Breast epithelium (tissue), 4 donors: ENCODE measurements at places on chromosomes 11 and 22. TPM values are rescaled to one million over a fixed set of nuclear protein-coding genes. Genes with fewer than 3 reads are reported as not detected.

DNA sequence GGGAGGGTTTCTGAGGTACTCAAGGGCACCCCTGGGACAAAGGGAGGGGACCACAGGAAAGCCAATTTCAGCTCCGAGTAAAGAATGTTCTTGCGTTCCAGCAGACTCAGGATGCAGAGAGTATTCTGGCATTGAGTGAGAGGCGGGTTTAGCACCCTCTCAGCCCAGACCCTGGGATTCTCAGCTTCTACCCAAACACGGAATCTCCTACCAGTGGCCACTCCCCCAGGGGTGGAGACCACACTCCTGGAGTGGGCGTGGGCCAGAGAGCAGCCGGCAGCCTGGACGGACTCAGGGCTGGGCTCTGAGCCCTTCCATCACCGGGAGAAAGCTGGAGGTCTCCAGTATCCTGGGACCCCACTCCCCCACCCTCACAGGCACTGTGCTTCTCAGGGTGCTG is 26.1 kb upstream of the TTLL12 start:
- no peak overlapping the region for H3K4me3 ChIP-seq
- DNase-seq, result no peak
- no peaks in the 10 kb centered on the region for H3K36me3 ChIP-seq

DNA sequence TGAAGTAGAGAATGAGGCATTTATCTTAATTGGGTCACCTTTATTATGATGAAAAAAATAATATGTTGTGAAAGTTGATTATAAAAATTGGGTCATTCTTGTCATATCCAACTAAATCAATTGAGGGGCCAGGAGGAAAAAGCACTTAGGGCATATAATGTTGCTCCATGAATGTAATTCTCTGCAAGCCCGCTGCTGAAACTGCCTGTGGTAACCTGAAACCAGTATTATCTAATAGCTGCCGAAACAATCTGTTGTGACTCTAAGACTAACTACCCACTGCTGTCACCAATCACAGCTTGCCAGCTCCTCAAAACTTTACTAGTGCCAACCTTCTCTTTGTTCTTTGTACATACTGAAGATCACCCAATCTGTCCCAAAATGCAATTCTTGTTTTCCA is 115.8 kb downstream of the ATG16L2 start:
- no peaks in the 10 kb centered on the region for H3K36me3 ChIP-seq
- no peaks in the 10 kb centered on the region for H3K4me1 ChIP-seq
- no peak overlapping the region for H3K4me3 ChIP-seq
- no peaks in the 10 kb centered on the region for H3K27me3 ChIP-seq
- no peak overlapping the region for H3K27ac ChIP-seq

GRCh38 chr11:115806056-115806455 is 301.8 kb upstream of the CADM1 start:
- no peak for DNase-seq
- H3K36me3 ChIP-seq, result no peaks in the 10 kb centered on the region
- H3K4me3 ChIP-seq, result no peak overlapping the region
- H3K27ac ChIP-seq, result no peak overlapping the region
- no peaks in the 10 kb centered on the region for H3K27me3 ChIP-seq

DNA sequence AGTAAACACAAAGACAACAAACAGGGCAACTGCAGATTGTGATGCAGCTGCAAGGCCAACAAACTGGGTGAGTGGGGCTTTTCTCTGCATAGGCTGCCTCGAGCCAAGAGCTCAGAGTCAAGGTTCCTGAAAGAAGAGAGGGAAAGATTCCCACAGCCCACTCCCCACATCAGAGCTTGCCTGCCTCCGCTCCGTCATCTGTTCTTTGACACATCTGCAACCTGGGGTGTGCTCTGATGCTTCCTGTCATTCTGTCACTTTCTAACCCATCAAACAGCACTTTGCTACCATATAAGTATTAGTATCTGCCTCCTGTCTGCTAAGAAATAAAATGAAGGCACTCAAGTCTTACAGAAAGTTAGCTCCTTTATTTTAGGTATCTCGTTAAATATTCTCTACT is 46.9 kb downstream of the C22orf31 start:
- no peaks in the 10 kb centered on the region for H3K36me3 ChIP-seq
- no peaks in the 10 kb centered on the region for H3K27me3 ChIP-seq
- H3K4me1 ChIP-seq, result no peaks in the 10 kb centered on the region
- no peak overlapping the region for H3K4me3 ChIP-seq
- H3K27ac ChIP-seq, result no peak overlapping the region
- DNase-seq, result no peak

DNA sequence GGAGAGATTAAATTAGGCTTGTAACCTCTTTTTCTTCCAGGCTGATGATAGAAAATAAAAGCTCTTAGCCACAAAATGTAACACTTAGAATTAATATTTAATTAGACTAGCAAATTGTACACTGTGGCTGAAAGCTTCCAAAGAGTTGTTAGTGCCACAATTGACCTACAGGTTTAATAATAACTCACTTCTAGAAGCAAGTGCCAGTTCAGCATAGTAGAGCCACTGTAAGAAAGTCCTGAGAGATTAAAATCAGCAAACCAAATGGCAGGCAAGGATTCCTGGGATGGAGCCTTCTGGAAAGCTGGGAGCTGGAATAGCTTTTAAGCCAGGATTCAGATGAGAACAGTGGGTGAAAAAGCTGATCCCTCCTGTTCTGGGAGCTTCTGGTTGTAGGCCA is 131.0 kb downstream of the ELP4 start:
- H3K27me3 ChIP-seq, result no peaks in the 10 kb centered on the region
- no peaks in the 10 kb centered on the region for H3K36me3 ChIP-seq
- no peak overlapping the region for H3K27ac ChIP-seq
- no peak overlapping the region for H3K4me3 ChIP-seq

DNA sequence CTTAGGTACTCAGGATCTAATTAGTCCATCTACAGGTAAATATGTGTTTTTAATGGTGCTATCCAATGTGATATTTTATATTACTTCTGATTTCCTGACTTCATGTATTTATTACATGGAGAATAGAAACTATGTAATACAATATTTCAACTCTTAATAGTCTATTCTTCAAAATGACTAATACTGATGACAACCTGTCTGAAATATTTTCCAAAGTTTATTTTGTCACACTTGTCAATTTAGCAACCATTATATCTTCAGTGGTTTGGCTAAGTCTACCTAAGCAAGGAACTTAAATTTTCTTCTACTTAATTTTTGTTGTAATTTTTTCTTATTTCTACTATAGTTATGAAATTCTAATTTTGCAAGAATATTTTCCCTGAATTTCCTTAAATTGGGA is 55.0 kb upstream of the CNTN5 start:
- no peaks in the 10 kb centered on the region for H3K27me3 ChIP-seq
- no peaks in the 10 kb centered on the region for H3K4me1 ChIP-seq
- no peaks in the 10 kb centered on the region for H3K36me3 ChIP-seq
- no peak overlapping the region for H3K27ac ChIP-seq
- no peak for DNase-seq

- no peaks in the 10 kb centered on the region for H3K36me3 ChIP-seq
- no peaks in the 10 kb centered on the region for H3K27me3 ChIP-seq
- DNase-seq, result peak; percentile 67
- H3K27ac ChIP-seq, result peak overlapping the region; percentile 88
- no peaks in the 10 kb centered on the region for H3K4me1 ChIP-seq
Observed at GRCh38 chr22:38923463-38924346, 33.7 kb upstream of the APOBEC3A start.

GRCh38 chr11:2653198-2653551 is 46.6 kb downstream of the KCNQ1OT1 start:
- no peak overlapping the region for H3K27ac ChIP-seq
- H3K36me3 ChIP-seq, result no peaks in the 10 kb centered on the region

- no peaks in the 10 kb centered on the region for H3K4me1 ChIP-seq
- no peak overlapping the region for H3K27ac ChIP-seq
- no peaks in the 10 kb centered on the region for H3K36me3 ChIP-seq
Observed at GRCh38 chr11:32312206-32312817, 123.0 kb downstream of the WT1 start.

DNA sequence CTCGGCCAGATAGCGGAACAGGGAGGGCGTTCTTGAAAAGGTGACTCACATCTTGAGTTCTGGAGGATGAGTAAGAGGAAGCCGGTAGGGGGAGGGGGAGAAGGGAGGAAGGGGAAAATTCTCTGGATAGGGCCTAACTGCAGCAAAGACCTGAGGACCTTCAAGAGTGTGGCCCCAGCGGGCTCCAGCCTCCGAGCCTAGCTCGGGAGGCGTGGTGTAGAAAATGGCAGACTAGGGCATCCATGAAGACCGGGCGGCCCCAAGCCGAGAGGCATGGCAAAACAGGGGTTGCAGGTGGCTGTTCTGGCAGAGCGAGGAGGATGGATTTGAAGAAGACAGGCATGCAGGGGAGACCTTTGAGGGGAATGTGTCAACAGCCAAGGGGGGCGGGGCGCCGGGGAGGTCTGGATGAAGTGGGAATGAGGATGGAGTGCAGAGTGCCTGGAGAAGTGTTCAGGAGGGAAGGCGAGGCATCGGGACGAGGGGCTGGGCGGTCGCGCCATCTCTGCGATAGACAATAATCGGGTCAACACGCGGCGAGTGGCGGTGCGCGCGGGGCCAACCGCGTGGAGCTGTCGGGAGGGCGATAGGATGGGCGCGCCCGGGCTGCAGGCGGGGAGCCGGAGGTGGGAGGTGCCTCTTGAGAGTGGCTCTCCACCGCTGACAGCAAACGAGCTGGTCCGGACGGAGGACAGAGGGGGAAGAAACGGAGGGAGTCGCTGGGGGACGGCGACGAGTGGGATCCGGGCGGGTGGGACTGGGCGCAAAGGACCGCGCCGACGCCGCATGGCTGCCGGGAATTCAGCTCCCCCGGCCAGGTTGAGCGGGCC is 40.0 kb upstream of the CREB3L1 start:
- H3K27me3 ChIP-seq, result no peaks in the 10 kb centered on the region
- no peaks in the 10 kb centered on the region for H3K36me3 ChIP-seq
- DNase-seq, result no peak
- H3K4me3 ChIP-seq, result peak overlapping the region; percentile 59
- peak overlapping the region; percentile 86 for H3K27ac ChIP-seq
- no peaks in the 10 kb centered on the region for H3K4me1 ChIP-seq

DNA sequence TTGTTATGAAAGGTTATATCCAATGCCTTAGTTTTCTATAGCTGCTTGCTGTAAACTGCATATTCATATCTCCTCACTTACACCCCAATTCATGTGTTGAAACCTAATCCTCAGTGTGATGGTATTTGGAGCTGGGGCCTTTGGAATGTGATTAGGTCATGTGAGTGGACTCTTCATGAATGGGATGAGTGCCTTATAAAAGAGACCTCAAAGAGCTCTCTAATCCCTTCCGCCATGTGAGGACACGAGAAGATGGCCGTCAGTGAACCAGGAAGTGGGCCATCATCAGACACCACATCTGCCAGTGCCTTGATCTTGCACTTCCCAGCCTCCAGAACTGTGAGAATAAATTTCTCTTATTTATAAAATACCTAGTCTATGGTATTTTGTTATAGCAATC is 79.3 kb downstream of the CYP2R1 start:
- no peaks in the 10 kb centered on the region for H3K4me1 ChIP-seq
- H3K27ac ChIP-seq, result no peak overlapping the region
- H3K4me3 ChIP-seq, result no peak overlapping the region
- H3K36me3 ChIP-seq, result no peaks in the 10 kb centered on the region

GRCh38 chr11:504053-504993 is 2.7 kb downstream of the RNH1 start:
- H3K36me3 ChIP-seq, result peaks cover 14% of the 10 kb centered on the region
- H3K27ac ChIP-seq, result peak overlapping the region; percentile 74
- no peaks in the 10 kb centered on the region for H3K27me3 ChIP-seq
- H3K4me1 ChIP-seq, result peaks cover 9% of the 10 kb centered on the region

DNA sequence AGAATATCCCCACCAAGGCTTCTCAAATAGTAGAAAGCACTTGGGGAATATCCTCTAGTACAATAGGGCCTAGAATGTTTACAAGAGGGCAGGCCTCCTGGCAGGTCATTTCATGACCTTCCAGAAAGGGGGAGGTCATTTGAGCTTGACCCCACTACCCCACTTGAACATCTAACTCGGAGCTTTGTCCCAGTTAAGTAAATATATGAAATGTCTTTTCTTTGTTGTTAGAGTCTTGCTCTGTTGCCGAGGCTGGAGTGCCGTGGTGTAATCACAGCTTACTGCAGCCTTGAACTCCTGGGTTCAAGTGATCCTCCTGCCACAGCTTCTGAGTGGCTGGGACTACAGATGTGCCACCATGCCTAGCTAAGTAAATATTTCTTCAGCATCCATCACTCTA is 108.4 kb downstream of the ABTB2 start:
- H3K27ac ChIP-seq, result no peak overlapping the region
- H3K4me1 ChIP-seq, result no peaks in the 10 kb centered on the region
- no peak for DNase-seq
- no peaks in the 10 kb centered on the region for H3K36me3 ChIP-seq

DNA sequence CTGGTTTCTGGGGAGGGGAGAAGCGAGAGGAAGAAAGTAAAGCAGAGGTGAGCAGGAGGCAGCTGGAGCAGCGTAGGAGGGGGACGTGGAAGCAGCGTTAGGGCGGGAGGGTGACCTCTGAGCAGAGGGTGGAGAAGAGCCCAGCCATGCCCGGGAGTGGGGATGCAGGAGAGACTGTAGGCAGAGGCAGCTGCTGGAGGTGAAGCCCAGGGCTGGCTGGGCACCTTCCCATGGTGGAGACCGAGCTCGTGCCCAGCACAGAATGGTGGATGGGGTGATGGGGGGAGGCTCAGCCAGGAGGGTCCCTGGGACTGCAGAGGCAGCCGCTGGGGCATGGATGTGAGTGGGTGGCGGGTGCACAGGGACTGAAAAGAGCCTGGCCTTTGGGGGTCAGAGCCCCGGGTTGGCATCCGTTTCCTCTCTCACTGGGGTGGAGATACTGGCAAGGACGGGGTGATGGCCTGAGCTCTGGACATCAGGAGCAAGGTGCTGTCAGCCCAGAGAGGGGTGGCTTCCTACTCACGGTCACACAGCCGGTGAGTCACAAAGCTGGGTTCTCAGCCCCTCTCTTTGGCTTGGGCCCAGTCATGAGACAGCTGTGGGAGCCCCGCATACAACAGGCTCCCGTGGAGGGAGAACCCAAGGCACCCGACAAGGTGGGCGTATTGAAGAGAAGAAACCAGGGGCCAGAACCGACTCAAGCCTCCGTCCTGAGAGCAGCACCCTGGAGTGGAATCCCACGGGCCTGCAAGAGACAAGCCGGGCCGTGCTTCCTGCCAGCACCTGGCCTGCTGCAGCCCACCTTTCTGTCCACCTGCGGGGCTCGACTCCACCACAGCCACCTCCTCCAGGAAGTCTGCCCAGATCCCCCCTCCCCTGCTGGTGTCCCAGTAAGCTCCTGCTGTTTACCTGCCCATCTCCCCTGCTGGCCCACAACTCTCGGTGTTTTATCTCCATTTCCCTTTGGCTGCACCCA is 45.8 kb upstream of the FGF3 start:
- H3K27ac ChIP-seq, result no peak overlapping the region
- no peaks in the 10 kb centered on the region for H3K36me3 ChIP-seq
- DNase-seq, result no peak
- H3K27me3 ChIP-seq, result peaks cover 21% of the 10 kb centered on the region
- H3K4me3 ChIP-seq, result no peak overlapping the region

Gene CSF2RB
- total RNA-seq, result 3.3 TPM

Gene SUSD2
- total RNA-seq, result 7.9 TPM

Gene SHANK2
- total RNA-seq, result 33.1 TPM

Gene CDC45
- 0.48 TPM for total RNA-seq

Gene CAPN5
- total RNA-seq, result 3.6 TPM

Gene KCNC1
- 0.15 TPM for total RNA-seq

Gene NLRP10
- total RNA-seq, result not detected

Gene SLC5A4
- 0.16 TPM for total RNA-seq

Gene C22orf42
- not detected for total RNA-seq
